Myocyte (in vitro differentiated cells): ENCODE measurements at places on chromosomes 7 and 10.

GRCh38 chr10:78925275-78925674 is 143.5 kb upstream of the ZMIZ1 start:
- DNase-seq = no peak

DNA sequence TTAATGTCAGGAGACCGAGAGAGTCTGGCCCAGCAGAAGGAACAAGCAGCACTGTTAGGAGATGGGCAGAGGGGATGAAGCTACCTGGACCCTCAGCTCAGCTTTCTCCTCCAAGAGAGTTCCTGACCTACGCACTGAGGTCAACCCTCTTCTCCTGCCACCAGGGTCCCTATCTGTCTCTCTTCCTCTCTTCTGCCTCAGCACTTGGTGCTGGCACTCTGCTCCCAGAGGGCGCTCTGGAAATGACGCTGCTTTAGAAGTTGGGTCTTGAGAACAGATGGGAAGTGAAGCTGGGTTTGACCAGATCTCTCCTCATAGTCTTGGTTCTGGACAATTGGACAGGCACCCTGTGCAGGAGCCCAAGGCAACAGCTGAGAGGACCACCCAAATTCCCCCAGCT is 216.0 kb upstream of the AGK start:
- no peak for DNase-seq

- no peak for DNase-seq
Observed at GRCh38 chr10:34539533-34540315, 275.4 kb downstream of the PARD3 start.

DNA sequence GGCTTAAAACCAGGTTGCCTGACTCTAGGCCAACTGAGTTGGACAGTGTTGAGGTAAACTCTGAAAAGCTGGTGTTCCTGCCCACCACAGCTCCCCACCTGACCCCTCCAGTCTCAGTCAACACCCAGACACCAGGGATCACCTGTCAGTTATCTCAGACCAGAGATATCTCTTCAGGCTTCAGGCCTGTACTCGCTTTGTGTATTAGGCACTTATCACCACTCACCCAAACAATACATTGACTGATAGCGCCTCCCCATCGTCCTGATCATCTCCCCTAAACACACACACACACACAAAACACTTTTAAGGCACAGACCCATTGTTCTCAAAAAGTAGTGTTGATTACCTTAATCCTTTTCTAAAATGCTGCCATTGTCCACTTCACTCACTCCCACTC is 111.5 kb downstream of the PLCE1 start:
- no peak for DNase-seq

DNA sequence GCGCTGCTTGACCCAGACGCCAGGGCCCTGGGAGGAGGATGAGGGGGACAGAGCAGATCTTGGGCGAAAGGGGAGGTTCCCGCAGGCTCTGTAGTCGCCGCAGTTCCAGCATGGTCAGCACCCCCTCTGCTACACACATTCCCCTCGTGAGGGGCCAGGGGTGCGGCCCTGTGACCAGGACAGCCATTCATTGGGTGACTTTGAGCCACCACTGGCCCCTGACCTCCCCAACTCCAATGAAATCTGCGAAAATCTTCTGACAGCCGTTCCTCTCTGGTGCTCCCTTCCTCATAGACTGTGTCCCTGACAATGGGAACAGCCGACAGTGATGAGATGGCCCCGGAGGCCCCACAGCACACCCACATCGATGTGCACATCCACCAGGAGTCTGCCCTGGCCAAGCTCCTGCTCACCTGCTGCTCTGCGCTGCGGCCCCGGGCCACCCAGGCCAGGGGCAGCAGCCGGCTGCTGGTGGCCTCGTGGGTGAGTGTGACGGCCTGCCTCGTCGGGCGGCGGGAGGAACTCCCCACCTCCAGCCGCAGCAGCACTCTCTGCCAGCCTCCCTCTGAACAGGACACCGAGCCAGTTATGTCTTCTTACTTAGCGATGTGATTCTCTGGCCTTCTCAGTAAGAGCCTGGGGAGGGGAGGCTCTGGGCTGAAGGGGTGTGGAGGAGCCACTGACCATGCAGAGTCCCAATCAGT is 825 bp downstream of the TMEM176A start:
- no peak for DNase-seq
